Hypothalamus (tissue), 51 donors: ENCODE measurements at places on chromosomes 16 and 17.
A peak's percentile ranks its signal among the peaks of the same experiment; 100 is the strongest.

- DNase-seq, result no peak
These were observed 1.3 kb downstream of the ARMC5 start for GRCh38 chr16:31460582-31461002.

DNA sequence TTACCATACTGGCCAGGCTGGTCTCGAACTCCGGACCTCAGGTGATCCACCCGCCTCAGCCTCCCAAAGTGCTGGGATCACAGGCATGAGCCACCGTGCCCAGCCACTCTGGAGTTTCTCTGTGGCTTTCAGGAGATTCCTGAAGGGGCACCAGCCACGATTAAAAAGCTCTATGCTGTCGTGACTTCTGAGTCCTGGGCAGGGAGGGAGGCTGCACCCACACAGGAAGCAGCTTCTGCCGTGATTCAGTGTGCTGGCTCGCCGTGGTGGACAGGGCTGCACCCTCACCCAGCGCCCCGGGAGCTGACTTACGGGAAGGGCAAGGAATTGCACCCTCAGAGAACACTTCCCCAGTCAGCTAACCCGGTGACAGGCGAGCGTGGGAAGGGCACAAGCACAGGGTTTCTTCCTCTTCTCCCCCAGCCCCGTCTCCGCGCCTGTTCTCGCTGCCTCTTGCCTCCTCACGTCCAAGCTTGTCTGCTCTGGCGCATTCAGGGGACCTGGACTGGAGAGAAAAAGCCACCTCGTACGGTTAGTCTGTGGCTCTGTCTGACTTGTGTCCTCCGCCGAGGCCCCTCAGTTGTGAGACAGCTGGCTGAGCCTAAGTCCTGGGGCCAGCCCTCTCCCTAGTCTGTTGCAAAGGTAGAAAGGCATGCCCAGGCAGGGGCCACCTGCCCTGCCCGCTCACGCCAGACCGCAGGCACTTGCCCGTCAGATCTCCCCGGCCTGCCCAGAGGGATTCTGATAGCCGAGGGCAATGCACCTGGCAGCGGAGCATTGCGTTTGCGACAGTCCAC, 145.0 kb downstream of the SEC14L1 start:
- DNase-seq, result no peak

- no peak for DNase-seq
These were observed 22.4 kb downstream of the MIS12 start for GRCh38 chr17:5508810-5509209.

DNA sequence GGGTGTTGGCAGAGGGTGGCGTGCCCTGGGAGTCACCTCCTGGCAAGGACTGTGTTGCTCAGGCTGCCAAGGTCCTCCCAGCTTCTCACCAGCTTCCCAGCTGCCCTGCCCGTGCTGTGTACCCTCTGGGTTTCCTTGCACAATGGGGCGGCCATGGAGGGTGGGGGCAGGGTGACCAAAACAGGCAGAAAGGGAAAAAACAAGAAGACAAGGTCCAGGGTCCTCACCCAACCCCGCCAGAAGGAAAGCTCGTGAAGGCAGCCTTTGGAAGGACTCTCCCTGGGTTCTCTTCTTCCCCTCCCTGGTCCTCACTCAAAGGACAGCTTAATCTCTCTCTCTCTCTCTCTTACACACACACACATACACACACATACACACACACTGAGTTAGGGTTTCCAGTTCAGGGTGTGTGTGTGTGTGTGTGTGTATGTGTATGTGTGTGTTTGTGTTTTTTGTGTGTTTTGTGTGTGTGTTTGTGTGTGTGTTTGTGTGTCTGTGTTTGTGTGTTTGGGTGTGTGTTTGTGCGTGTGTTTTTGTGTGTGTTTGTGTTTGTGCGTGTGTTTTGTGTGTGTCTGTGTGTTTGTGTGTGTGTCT, 2.0 kb downstream of the SLC13A5 start:
- DNase-seq, result peak; percentile 20

DNA sequence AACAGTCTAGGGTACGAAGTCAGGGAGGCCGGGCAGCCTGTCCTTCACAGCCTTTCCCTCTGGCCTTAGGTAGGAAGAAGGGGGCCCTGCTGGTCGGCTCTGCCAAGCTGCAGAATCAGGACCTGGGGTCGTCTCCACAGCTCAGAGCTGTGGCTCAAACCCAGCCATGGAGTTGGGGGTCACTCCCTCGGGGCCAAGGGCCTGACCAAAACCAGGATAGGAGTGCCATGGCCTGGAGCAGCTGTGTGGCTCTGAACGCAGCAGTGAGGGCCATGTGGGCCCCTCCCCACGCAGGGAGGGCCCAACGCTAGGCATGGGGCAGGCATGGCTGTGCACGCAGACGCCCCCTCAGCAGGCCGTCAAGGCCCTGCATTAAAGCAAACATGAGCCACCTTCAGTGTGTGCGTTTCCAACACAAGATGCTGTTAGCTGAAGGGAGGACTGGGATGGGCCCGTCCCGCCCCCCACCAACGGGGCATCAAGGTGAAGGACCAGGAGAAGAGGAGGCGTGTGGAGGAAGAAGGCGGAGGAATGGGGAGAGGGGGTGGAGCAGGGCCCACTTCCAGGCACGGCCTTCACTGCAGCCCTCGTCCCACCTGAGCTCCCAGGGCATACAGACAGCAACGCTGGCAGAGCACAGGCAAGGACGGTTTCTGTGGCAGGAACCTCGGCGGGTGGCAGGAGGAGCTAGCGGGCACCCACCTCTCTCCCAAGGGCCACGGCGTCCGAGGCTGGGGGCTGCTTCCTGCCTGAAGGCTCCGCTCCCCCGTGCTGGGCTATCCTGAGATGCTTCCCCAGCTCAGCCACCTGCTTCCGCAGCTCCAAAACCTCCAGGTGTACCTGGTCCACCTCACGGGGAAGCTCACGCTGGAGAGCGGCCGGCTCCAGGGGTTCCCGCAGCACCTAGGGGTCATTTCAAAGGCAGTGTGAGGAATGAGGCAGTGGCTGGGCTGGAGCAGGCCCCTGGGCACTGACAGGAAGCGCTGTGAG, 55.3 kb downstream of the CCDC57 start:
- no peak for DNase-seq

DNA sequence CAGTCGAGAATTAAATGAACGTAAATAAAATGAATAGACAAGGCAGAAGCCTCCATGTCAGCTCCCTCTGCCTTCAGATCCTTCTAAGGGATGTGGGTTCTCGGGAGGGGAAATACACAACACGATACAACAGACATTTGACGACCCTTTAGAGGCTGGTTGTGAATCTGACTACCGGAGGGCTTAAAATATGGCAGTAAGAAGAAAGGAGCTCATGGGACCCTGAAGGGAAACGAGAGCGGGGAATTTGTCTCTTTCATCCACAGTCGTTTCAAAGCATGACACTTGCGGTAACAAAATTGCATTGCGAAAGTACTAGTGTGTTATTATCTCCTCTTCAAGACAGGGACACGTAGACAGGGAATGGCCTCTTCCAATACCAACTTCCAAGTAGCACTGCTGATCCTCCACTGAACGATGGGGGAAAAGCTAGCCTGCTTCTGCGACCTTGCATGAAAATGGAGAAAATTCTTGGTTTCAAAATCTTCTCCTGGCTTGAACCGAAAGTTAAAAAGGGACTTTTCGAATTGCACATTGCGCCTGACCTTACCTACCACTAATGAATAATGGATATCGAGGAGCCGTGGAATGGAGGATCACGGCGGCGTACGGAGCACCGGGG, 1.2 kb upstream of the TNRC6C start:
- DNase-seq, result no peak

DNA sequence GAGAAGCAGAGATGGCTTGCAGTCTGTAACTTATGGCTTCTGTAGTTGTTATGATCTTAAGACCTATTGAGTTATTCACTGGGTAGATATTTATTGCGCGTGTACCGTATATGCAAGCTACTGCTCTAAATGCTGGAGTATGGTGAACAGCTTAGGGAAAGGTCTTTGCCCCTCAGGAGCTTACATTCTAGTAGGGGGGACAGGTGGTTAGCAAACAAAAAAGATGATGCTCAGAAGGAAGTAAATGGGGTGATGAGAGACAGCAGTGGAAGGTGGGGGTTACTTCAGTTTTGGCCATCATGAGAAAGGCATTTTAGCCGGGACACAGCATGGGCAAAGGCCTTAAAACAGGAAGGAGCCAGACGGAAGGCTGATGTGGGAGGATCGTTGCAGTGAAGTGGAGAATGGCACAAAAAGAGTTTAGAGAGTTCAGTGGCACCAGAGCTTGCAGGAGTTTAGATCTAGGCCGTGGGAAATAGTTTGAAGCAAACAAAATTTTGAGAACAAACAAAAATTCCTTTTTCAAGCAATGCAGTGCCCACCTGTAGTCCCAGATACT, 2.1 kb downstream of the ARMC7 start:
- DNase-seq, result no peak
